Activated T-helper 1 cell treated with anti-CD3 and anti-CD28 coated beads, Interleukin-2, amount 50 U/mL, for 16 hours (primary cell): ENCODE measurements at places on chromosomes 12 and 14.

GRCh38 chr14:65281991-65282895 is 130.3 kb upstream of the FUT8 start:
- no peak for DNase-seq

DNA sequence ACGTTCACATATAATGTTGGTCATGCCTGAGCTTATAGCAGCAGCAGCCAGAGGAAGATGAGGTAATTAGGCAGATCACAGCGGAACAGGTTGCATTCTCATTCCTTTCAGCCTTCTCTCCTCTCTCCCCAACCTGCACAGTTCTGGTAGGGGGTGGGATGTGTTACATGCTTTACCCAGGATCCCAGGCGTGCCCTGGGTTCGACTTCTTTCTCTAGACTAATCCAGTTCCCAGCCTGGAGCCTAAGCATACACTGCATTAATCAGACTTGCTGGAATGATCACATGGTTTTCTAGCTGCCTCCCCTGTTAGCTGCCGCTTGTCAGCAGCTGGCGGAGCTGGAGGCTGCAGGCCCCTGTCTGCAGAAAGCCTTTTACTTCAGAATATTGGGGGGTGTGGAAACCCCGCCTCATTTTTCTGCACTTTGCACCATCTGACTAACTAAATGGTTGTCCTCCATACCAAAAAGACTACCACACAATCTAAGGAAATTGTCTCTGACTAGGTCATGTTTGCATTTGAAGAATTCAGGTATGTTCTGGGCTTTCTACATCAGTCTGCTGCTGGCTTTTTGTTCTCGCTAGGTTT is 46.0 kb upstream of the EVL start:
- no peak for DNase-seq

- DNase-seq: no peak
Measured at GRCh38 chr12:119780786-119781434, 96.2 kb downstream of the CIT start.

GRCh38 chr12:30219047-30219446 is 435.3 kb upstream of the TMTC1 start:
- no peak for DNase-seq

DNA sequence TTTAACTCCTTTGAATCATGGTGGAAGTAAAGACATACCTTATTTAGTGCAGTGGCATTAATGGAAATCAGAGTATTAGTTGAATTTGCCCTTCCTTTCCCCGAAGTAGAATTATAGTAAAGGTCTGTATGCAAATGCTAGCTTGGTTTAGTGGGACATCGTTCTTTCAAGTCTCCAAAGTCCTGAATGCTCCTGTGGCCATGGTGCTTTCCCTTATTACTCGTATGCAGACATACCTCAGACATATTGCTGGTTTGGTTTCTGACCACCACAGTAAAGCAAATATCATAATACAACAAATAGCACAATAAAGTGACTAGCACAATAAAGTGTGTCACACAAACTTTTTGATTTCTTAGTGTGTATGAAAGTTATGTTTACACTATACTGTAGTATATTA is 52.3 kb downstream of the MNAT1 start:
- no peak for DNase-seq
